ENCODE measurements at places on chromosomes 16 and 17. TPM values are rescaled to one million over a fixed set of nuclear protein-coding genes. Genes with fewer than 3 reads are reported as not detected.

- DNase-seq = no peak
Observed at GRCh38 chr17:37019117-37019740, 70.5 kb downstream of the AATF start.

DNA sequence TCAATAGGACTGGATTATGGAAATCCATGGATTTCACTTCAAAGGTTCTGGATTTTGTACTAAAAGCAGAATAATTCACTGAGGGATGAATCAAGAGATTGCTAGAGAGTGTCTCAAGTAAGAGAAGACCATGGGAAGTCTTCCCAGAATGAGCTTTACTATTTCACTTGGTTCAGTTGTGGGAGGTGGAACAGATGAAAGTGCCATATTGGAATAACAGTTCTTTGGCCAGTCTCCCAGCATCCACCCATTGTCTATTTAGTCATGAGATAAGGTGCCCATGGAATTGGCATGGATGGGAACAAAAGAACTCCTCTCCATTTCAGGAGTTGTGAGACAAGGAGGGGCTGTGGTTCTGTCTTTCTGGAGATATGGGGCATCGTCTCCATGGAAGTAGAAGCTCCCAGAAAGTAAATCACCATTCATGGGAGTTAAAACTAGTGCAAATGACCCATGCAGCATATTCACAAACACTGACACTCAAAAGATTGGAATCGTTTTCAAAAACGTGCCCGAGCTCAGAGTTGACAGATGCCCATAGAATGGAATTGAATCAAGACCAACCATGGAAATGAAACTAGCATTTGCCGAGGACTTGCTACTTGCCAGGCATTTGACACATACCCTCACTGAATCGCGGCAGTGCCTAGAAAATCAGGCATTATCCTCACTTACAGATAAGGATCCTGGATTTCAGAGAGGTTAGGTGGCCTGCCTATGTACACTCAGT lies 36.2 kb upstream of the CLEC3A start:
- DNase-seq = no peak

DNA sequence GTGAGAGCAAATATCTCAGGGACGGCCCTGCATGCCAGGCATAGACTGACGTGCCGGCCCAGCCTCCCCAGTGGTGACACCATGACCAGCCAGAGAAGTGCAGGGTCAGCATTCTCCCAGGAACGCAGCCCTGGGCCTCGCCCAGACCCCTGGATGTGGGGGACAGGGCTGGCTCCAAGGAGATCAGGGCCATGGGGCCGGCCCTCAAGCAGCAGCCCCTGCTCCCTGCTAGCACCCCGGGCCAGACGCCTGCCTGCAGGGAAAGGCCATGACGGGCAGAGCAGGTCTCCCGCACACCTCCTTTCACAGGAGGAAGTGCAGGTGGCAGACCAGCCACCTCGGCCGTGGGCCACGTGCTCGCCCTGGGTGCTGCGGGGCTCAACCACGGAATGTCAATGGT lies 9.5 kb downstream of the NDUFAF8 start:
- DNase-seq = no peak

- DNase-seq = no peak
Observed at GRCh38 chr17:74373838-74374606, 6.7 kb downstream of the GPR142 start.

DNA sequence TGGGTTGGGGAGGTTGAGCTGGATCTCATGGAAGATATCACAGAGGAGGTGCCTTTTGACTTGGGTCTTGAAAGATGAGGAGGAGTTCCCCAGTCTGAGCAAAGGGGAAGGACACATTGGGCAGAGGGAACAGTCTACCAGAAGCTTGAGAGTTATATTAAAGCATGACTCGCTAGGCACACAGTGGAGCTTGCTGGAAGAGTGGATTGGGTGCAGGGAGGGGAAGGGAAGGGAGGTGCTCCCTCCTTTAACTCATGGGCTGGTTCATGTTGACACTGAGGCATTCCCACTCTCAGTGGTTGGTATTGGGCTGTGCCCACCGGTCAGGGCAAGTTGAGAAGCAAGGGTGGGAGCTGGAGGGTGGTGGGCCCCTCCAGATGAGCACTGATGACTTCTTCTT lies 5.9 kb downstream of the TMEM98 start:
- no peak for DNase-seq

- DNase-seq = no peak
Observed at GRCh38 chr17:10999484-10999883, 161.6 kb upstream of the PIRT start.

- no peak for DNase-seq
Observed at GRCh38 chr16:67814567-67814966, 7.9 kb downstream of the TSNAXIP1 start.

- DNase-seq = no peak
Observed at GRCh38 chr17:19876529-19877161, 8.9 kb upstream of the ULK2 start.

GRCh38 chr17:67412032-67412431 lies 35.0 kb downstream of the PITPNC1 start:
- no peak for DNase-seq

DNA sequence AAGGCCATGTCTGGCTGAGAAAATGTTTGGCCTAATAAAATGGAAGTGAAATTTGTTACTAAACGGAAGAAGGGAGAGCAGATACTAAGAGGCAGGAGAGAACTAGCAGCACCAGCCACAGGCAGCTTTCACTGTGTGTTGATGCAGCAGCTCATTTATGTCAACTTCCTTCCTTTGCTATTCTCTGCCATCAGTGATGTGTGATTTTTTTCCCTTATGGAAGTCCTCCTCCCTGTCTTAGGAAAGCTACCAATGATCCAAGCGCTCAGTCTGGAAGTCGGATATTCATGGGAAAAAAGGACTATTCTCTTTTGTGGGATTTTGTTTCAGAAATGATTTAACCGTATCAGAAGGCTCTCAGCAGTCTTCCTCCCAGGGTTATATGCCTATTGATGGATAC lies 1629.2 kb downstream of the CDH8 start:
- DNase-seq = no peak

DNA sequence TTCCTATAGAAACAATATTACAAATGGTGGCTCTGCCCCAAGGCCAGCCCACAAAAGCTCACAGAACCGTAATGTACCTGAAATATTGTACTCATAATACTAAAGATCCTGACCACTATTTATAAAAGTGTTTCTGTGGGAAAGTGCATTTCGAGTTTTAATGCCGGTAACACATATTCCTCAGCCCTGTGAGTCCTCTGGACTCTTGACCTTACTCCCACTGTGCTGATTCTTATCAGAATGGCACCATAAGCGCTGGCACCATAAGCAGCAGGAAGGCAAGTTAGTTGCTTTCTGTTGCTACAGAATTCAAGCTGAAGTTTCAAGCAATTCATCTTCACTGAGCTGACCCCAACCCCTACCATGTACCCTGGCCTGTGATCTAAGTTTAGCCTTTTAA lies 36.4 kb upstream of the MED13 start:
- DNase-seq = no peak

GRCh38 chr17:15437303-15437635 lies 30.2 kb downstream of the CDRT4 start:
- no peak for DNase-seq

DNA sequence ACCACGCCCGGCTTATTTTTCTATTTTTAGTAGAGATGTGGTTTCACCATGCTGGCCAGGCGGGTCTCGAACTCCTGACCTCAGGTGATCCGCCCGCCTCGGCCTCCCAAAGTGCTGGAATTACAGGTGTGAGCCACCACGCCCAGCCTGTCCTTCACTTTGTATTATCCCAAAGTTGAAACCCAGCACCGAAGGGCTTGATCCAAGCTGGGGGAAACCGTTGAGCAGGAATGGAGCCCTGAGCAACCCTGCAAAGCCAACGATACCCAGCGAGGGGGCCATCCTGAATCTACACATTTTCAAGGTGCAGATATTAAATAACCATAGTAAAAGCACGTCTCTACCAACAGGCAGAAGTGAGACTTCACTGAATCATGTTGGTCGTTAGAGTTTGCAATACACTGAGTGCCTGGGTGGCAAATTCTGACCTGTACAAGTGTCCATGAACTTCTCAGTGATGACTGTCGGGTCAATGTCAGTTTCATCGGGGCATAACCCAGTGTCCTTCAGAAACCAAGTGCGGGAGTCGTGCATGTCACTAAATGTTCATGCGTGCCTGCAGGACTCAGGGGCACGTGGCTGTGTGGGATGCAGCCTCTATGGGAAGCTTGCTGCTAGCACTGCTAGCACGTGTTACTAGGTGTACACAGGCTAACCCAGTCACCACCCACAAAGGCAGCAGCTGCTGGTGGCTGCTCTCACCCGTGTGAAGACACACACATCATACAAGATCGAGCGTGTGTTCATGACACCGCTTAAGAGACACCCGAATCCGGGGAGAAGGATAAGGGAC lies 10.5 kb upstream of the RBFOX3 start:
- DNase-seq = peak; percentile 57

GRCh38 chr17:79669861-79670260 lies 59.0 kb upstream of the RBFOX3 start:
- no peak for DNase-seq

DNA sequence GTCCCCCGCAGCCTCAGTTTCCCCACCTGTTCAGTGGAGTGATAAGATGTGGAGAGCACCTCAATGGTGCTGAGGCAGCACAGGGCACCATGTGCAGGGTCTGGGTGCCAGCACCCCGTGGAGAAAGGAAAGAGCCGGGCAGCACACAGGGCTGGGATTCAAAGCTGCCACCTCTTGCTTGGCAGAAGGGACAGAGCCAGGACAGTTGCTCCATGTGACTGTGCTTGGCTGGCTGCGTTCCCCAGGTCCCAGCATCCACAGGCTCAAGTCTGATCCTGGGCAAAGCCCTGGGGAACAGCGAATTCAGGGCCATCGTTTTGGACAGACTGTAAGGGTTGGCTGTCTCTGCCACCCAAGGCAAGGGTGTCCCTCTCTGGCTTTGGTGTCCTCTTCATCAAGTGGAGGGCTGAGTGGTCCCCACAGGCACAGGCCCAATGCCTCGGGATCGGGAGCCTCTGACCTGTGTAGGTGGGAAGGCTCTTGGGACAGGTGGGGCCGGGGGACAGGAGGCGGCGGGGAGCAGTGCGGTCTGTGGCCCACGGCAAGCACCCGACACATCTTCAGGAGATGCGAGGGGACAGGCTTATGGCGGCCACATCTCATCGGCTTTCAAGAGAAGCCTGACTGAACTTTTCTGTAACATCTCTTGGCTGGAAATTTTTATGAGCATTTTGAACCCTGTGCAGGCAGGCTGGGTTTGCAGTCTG lies 8.5 kb downstream of the ZNF469 start:
- DNase-seq = no peak

DNA sequence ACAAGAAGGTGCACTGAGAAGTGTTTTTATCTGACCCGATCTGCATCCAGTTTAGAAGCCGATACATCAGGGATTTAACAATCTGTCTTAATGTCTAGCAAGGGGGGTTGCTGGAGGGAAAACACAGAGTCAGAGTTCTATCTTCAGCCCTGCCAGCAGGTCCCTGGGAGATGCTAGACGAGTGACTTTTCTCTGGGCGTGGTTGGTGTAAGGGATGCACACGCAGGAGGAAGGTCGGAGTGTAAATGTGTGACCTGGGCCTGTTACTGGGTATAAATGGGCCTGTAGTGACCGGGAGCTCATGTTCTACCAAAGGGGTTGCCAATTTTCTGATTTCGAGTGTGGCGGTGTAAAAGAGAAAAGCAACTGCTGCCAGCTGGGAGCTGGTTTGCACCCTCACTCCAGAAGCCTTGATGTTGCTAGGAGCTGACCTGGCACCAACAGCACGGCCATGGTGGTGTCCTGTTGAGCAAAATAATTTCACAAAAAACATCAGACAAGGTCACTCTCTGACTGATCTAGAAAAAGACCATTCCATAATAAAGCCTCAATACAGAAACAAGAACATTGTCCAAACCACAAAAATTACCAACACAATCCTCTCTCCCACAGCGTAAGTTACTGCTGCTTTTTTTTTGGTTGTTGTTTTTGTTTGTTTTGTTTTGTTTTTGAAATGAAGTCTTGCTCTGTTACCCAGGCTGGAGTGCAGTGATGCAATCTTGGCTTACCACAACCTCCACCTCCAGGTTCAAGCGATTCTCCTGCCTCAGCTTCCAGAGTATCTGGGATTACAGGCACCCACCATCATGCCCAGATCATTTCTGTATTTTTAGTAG lies 1.3 kb upstream of the KCTD13 start:
- DNase-seq = peak; percentile 24

Gene NPIPB8
- 1.9 TPM for total RNA-seq

Gene ZNF385C
- not detected for total RNA-seq

Gene FBRS
- 46.2 TPM for total RNA-seq

Gene SLC43A2
- 31.4 TPM for total RNA-seq

Gene NDUFB10
- total RNA-seq = 126 TPM

Gene ADAD2
- not detected for total RNA-seq

Gene LGALS9
- 116 TPM for total RNA-seq

Gene CCNF
- total RNA-seq = 3.9 TPM
